SK-N-SH treated with all-trans-retinoic acid at 6 μM for 48 hours (cell line): ENCODE measurements at places on chromosomes 6 and 20.

DNA sequence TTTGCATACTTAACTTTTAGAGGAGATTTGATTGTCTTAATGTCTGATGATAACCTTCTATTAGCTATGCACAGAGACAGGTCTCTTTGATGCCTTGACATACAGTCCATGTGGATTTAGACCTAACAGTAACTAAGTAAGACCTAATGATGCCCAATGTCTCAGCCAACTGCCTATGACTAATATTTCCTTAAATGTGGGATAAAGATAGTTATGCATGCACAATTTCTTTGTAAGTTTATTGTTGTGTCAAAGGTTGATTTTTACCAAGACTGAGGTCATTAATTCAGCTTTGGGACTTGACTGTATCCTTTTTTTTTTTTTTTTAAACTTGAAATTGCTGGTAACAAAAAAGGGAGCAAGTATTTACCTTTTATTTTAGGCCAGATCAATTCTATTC, 450.0 kb downstream of the HAO1 start:
- no peak for ATAC-seq

- ATAC-seq: peak; percentile 78
Measured at GRCh38 chr6:105164418-105164817, 15.4 kb downstream of the POPDC3 start.

- ATAC-seq: no peak
Measured at GRCh38 chr6:31362751-31363150, 5.8 kb upstream of the HLA-B start.

GRCh38 chr6:121780325-121781321, 345.2 kb downstream of the GJA1 start:
- peak; percentile 92 for ATAC-seq

GRCh38 chr6:34510299-34510698, 44.4 kb downstream of the PACSIN1 start:
- ATAC-seq: no peak

DNA sequence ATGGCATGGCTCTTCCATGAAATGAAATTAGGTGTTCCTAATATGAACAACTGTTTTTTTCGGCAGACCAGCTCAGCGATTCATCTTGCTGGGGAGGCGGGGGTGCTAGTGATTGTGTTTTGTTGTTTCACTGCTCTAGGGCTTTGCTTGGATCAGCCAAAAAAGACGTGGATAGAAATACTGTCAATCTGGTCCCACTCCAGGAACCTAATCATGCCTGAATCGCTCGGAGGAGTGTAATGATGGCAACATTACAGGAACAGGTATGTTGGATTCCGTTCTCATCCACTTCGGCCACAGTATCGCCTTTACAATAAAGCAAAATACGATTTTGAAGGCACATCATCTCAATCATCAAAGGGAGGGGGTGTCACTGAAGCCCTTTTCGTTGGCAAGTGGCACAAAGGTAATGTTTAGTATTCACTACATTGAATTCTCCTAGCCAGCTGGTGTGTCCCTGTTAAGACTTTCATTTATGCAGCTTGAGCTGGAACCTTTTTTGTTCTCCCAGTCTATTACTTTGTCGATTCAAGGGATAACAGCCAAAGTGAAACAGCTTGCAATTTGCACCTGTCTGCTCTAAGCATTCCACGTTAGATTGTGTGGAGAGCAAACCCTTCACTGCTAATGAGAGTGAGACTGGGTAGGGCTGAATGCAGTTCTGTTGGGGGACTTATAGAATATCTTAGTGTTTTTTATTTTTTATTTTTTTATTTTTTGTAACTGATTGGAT, 477.7 kb downstream of the TFAP2A start:
- ATAC-seq: no peak

GRCh38 chr6:119207971-119208725, 129.7 kb upstream of the FAM184A start:
- peak; percentile 55 for ATAC-seq

DNA sequence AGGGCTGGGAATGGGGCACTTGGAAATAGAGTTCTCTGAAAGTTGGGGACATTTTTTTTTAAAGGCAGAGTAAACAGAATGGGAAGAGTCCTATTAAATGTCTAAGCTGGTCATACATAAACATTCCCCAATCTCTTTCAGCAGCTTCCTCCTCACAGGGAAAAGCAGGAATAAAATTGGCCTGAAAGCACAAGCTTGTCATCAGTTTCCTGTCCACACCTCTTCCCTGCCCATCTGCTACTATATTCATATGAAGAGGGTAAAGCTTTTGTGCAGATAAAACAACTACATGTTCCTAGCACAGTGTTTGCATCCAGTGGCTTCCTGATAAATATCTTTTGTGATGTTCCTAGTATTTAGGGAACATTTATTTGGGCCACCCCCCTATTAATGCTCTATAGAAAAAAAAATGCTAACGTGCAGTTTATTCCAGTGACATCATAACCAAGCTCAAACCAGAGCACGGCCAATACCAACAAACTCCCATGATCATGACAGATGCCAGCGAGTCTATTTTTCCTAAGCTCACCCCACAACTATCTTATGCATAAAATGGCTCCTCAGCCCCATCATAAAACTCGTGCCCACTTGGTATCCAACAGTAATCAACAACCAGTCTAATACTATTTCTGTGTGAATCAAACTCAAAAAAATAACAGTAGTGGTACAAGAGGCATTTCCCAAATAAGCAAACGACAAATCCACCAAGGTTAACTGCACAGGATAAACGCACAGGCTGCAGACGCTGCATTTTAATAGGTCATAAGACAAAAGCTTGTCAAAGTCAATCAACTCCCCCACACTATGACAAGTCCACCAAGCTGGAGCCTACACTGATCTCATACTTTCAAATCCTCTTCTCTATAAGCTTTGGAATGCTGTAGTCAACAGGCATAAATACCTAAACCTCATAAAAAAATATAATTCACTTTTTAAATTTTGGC, 95.3 kb downstream of the EPB41L2 start:
- ATAC-seq: no peak

DNA sequence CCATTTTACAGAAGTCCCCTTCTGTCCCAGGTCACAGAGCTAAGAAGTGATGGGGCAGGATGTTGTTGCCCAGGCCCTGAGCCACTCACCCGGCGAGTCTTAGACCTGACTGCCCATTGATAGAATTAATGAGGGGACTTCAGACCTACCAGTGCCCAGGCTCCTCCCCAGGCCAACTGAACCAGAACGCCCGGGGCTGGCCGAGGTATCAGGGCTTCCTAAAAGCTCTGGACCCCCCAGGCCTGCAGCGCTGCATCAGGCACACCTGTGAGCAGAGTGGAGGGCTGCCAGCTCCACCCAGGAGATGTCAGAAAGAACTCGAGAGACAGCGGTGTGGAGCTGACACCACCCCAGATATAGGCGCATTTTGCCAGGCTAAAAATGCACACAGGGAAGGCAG, 3.5 kb downstream of the GPR31 start:
- ATAC-seq: no peak

GRCh38 chr20:49345524-49345923, 67.7 kb upstream of the ZNFX1 start:
- peak; percentile 69 for ATAC-seq

DNA sequence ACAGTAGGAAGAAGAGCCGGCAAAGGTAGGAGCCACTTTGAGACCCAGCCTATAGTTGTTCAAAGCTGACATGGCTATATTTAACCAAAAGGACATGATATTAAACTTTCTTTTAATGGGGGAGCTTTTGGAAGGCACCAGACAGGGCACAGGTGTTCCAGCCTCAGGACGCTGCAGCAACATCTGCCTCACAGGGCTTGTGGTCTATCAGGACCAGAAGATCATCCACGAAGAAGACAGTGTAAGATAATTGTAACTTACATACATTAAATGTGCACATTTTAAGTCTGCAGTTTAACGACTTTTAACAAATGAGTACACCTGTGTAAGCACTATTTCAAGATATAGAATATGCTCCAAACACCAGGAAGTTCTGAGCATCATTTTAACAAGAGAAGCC, 168.2 kb upstream of the PMEPA1 start:
- no peak for ATAC-seq
